ENCODE measurements at places on chromosomes 1 and 21.

DNA sequence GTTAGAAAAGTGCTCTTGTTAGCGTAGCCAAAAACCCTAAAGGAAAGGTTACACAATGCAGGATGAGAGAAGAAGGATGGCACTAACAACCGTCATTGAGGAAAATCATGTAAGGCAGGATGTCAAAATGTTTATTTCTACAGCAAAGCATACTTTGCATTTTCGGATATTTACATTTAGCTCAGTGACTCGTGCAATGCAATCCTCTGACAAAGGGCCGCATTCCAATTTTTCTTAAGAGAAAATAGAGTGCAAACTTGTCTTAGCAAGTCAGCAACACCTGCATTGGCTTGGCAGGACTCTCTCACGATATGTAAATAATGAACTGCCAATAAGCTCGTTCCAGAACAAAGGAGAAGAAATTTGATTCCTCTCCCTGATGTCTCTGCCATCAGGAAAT, 33.3 kb downstream of the TIAM1 start:
- DNase-seq: no peak

DNA sequence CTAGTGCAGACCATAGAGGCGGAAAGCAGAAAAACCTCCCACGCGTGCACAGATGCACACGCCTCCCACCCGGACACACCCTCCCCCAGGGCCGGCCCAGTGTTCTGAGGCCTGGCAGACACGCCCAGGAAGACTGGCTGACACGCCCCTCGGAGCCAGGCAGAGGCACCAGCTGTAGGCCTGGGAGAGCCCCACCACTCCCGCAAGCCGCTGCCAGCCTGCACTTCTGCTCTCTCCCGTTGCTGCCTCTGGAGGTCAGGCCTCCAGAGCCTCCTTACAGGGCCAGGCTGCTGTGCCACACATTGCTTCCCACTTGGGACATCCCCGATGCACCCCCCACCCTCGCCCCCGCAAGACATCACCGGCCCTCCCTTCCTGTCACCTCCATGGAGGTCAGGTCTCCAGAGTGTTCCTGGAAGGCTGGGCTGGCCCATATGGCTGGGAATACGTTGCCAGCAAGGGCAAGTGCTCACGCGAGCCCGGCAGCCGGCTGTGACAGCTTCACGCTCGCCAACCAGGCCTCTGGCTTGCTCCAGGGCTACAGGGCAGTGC, 40.4 kb downstream of the CASZ1 start:
- no peak for DNase-seq

DNA sequence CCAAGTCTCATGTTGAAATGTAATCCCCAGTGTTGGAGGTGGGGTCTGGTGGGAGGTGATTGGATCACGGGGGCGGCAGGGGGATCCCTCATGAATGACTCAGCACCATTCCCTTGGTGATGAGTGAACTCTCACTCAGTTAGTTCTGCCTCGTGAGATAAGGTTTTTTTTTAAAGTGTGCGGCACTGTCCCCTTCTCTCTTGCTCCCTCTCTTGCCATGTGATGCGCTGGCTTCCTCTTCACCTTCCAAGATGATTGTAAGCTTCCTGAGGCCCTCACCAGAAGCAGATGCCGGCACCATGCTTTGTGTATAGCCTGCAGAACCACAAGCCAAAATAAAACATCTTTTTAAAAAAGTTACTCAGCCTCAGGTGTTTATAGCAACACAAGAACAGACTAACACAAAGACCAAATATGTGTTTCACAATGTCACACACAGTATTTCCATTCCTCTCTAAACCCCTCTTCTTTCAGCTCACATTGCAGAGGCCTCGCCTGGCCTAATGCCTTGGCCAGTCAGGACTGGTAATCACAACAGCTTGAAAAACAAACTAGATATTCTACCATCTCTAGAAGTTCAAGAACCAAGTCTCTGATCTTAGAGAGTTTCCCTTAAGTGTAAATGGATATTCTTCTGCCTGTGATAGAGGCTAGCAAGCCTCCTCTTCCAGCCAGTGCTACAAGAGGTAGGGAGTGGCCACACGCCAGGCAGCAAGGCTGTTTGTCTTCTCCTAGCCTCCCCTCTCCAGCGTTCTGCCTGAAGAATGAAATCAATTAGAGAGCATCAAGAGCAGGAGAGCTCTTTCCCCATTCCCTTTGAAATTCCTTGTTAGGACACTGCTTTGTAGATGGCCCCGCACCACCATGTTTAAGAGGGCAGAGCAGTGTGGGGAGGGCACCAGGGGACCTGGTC, 19.6 kb upstream of the RAP1A start:
- DNase-seq: no peak

- DNase-seq: no peak
These were observed 34.9 kb downstream of the GPR3 start for GRCh38 chr1:27427329-27427728.

GRCh38 chr1:198794498-198794897, 155.7 kb downstream of the PTPRC start:
- DNase-seq: no peak

- no peak for DNase-seq
These were observed 8.8 kb downstream of the SMCP start for GRCh38 chr1:152886758-152887409.

DNA sequence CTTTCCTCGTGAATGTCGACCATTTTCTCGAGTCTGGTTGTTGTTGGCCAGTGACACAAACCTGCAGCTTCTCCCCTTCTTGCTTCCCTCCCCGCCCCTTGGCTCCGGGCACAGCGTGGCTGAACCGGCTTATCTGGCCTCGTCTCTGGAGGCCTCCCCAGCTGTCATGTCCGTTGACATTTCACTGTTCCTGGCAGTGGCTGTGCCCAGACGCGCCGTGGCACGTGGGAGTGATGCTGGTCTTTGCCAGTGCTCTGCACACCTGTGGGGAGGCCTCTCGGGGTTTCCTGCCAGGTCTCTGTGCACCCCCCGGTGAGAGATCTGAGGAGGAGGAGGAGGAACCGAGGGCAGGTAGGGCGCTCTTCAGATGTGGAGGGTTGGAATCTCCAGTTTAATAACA, 23.7 kb downstream of the SKI start:
- no peak for DNase-seq

DNA sequence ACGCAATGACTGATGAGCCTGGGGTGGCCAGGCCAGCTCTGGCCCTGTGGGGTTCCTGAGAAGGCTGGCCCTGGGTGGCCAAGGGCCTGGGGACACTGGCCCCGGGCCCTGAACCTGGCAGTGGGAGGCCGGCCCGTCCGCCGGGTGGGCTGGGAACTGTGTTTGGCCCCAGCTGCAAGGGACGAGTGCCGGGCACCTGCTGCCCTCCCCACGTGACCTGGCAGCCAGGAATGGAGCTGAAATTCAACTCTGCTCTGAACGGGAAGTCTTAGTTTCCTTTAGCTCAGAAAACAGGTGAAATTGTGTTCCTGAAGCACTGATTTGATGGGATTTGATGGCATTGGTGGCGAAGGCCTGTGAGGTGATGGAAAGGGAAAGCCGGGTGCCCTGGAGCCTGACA, 8.2 kb upstream of the TTLL10 start:
- DNase-seq: no peak

DNA sequence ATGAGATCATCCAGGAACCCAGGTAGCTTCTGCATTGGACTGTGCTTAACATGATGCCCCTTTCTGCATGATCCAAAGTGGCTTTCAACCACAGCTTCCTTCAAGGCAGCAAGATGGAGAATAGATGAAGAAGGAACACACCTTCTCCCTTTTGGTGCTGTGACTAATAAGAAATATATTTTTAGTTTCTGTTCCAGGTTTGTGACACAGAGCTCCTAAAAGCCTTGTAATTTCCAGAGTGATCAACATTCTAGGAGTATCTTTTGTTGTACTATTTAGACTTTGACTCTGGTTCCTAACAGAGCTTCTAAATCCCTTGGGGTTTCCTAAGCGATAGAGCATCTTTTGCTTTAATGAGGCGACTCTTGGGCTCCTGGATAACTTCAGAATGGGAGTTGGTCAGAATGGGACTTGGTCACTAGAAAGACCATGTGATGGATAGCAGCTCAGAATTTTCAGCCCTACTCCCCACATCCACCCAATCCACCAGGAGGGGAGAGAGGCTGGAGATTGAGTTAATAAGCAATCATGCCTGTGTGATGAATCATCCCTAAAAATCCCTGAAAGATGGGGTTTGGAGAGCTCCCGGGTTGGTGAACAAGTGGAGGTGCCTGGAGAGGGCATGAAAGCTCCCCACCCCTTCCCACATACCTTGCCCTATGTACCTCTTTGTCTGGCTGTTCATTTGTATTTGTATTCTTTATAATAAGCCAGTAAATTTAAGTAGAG, 134.8 kb downstream of the FGGY start:
- DNase-seq: no peak

DNA sequence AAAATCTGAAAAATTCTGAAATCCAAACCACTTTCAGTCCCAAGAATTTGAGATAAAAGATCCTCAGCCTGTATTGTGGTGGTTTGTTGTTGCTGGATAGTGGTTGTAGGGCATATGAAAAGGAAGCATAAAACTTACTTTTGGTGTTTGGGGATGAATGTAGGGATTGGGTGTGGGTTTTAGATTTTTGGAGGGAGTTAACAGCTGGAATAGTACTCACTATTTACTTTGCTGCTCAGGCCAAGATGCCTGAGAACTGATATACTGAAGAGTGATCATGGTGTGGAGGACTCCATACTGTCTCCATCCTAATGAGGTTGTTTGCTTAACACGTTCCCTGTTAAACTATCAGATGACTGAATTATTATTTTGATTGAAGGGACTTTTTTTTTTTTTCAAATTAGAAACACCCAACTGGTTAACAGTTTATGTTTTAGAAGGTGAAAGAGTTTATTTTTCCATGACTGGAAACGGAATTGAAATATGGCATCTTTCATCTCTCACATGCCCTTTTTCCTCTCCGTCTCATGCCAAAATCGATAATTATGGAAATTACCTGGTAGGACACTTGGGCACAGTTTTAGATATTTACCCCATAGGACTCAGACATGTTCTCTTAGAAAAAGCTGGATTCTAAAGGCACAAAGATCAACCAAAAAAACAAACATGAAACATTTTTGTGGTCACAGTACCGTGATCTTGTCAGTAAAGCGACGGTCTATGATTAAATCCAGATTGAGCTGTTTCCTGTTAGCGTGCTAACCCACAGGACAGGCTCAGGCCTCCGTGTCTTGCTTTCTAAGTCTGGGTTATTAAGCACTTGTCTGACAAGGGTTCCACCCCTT, 37.3 kb downstream of the RGL1 start:
- peak; percentile 64 for DNase-seq

GRCh38 chr1:245311887-245312536, 157.2 kb downstream of the KIF26B start:
- no peak for DNase-seq

DNA sequence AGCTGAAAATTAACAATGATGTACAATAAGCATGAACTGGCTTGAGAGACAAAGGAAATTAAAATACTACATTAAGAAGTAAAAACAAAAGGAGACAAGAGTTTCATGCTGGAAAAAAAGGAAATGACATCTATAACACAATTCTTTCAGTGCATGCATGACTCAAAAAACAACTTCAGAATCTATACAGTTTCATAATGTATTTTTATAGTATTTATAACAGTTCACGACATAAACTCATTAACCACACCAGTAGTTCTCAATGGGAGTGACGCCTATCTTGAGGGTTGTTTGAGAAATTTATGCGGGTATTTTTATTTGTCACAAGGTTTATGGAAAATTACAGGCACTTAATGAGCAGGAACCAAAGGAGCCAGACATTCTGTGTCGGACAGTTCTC, 168.5 kb downstream of the SMYD3 start:
- DNase-seq: no peak

DNA sequence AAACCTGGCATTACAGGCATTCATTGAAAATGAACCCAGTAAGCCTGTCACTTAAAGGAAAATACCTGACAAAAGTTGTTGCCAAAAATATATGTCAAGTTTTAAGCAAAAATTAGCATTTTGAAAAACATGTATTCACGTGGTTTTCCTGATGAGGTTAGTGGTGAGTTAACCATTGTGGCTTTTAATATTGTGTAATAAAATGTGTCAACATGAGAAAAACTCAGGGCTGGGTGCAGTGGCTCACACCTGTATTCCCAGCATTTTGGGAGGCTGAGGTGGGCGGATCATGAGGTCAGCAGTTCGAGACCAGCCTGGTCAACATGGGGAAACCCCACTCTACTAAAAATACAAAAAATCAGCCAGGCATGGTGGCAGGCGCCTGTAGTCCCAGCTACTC, 731.4 kb downstream of the KCNT2 start:
- no peak for DNase-seq

GRCh38 chr1:240173836-240174235, 82.2 kb downstream of the FMN2 start:
- DNase-seq: no peak
